ENCODE measurements at places on chromosomes 12 and 14.

DNA sequence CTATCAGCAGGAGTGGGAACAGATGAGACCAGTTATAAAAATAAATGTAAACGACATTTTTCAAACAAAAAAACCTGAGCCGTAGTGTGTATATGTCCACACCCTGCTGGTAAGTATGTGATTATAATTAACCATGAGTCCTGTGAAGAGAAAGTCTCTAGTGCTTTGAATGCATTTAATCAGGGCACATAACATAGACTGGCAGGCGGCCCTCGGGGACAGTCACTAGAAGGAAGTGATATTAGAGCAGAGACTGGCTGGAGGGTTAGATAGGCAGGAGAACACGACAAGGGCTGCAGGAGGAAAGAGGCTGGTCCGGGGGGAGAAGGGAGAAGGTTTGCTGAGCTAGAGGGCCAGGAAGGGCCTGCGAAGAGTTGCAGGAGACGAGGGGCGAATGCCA, 23.8 kb upstream of the ELK3 start:
- DNase-seq = no peak

DNA sequence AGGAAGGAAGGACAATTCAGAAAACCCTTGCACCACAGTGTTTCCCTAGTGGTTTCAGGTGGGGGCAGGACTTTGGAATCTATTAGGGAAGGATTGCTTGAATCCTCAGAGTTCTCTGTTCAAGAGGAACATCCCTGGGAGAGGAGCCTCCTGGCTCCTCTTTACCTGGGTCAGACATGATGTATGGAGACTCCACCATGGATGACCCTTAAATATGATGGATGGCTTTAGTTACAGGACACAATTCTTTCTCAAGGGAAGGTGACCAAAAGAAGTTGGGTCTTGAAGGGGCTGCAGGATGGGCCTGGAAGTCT, 396.6 kb downstream of the NRXN3 start:
- no peak for DNase-seq

DNA sequence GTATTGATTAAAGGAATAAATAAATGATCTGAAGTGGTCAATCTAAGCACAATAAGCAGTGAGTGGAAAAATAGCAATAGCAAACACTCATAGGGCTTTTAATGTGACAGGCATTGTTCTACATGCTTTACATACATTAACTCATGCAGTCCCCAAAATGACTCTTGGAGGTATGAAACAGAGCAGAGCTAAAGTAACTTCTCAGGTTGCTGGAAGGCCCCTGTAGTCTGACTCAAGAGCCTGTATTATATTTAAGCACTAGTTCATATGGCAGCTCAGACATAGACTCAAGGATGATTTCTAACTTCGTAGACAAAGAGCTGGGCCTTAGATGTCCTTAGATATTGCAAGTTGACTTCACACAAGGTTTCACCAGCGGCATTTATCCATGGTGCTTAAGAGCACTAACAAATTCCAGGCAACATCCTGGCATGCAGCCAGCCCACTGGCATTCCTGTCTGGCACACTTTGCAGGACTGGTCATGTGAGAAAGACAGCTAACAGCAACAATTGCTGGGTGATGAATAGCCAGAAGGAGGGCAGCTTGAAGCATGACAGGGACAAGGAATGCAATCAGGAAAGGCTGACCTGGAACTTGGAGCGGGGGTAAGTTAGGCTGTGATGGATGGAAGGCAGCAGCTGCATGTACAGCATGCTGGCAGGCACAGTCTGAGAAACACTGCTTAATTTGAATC, 22.9 kb upstream of the KTN1 start:
- peak; percentile 95 for DNase-seq

DNA sequence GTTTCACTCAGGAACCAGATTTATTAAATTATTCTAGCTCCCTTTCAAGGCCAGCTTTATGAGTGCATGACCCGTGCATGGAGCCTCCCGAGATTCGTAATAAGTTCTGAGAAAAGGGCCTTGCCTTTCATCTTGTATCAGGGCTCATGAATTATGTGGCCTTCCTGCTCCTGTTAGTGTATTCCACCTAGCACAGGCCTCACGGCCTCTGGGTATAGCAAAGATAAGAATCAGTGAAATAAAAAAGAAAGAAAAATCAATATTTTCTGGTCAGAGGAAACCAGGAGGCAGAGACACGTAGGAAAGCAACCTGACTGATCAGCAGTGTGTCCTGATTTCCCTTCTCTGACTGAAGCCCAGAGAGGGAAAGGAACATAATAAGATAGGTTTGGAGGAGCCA, 111.4 kb downstream of the SLC35F4 start:
- no peak for DNase-seq

- no peak for DNase-seq
Measured at GRCh38 chr14:50977863-50978528, 33.7 kb upstream of the PYGL start.

- DNase-seq = no peak
Measured at GRCh38 chr14:104999361-104999760, 13.8 kb downstream of the CLBA1 start.

GRCh38 chr12:4009979-4010704, 136.9 kb upstream of the PARP11 start:
- DNase-seq = no peak

All from astrocyte (in vitro differentiated cells and primary cell).